ENCODE measurements at places on chromosomes 3 and 15. TPM values are rescaled to one million over a fixed set of nuclear protein-coding genes. Genes with fewer than 3 reads are reported as not detected.

LRRC31 gene
- not detected for total RNA-seq

EXD1 gene
- not detected for total RNA-seq

CIB2 gene
- 1.8 TPM for total RNA-seq

GRCh38 chr15:67776600-67776999 lies 48.7 kb upstream of the SKOR1 start:
- peak; percentile 53 for DNase-seq

DNA sequence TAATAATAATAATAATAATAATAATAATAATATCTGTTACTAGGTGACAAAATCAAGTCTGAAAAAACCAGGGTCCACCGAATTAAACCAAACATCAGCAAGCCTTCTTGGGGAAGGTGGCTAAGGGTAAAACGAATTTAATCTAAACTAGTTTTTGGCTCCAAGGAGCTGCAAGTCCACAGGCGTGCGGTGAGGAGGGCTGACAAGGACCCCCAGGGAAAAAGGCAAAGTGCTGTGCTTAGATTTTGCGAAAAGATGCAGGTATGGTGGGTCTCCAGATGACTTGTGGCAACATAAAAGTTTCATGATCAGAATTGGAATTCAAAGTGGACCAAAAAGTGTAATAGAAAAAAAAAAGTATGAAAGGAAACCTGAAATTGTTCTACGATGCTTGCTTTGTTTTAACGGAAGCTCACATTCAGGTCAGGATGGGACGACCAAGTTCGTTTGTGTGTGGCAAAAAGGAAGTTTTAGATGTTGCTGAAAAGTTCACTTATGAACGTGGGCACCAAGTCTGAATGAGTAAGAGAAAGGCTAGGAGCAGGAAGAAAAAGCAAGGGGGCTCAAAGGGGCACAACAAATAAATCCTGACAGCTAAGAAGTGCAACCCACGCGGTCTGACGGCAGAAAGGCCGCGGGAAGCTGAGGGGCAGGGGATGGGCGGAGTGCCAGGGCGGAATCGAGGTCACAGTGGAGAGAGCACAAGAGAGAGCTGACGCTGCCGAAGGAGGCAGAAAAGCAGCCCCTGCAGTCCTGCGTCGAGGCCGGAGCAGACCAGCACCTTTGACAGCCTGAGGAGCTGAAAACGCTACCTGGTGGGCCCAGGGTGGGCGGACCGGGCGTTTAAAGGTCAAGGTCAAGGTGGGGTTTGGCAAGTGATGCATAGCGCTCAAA lies 1.1 kb downstream of the WDR82 start:
- DNase-seq = peak; percentile 64

DNA sequence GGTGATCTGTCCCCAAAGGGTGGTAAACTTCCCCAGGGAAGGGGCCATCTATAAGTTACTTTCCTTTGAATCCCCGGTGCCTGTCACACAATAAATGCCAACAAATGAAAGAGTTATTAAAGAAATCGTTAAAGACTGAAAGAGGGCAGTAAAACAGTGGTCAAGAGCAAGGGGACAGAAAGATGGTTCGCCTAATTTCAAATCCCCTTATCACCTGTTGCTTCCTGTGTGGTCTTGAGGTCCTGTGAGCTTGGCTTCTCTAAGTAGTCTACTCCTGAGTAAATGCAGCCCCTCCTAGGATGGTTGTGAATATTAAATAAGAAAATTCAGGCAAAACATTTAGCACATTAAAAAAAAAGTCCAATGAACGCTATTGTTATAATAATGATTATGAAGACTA lies 225.7 kb upstream of the ADAMTS9 start:
- DNase-seq = no peak

DNA sequence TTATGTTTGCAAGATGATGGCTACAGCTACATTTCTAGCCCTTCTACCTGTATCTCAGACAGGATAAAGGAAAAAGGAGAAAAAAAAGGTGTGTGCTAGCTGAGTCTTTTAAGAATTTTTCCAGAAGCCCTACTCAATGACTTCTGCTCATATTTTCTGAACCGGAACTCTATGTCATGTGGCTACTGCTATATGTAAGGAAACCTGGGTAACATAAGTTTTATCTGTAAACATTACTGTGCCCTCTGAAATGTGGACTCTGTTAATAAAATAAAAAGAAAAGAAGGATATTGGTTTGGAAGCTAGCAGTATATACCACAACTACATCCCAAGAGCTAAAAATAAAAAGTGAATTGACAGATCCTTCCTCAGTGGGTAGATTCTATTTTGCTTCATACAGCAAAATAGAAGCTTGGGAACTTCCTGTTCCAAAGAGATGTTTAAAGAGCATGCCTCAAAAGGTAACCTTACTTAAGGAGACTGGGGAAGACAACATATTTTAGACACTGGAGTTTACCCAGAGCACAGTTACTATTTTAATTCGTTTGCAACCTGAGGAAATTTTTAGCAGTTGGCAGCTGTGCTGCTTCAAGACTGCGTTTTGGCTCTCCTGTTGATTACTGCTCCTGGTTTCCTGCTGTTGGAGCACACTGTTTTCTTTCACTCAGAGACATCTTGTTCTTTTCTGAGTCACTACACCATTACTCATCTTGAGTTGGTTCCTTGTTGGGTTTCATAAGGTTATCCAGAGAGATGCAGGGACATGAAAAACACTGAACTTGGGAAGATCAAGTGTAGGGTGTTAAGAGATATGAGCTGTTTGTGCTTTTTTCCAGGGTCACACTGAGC lies 280.7 kb downstream of the NFKBIZ start:
- peak; percentile 93 for DNase-seq

DNA sequence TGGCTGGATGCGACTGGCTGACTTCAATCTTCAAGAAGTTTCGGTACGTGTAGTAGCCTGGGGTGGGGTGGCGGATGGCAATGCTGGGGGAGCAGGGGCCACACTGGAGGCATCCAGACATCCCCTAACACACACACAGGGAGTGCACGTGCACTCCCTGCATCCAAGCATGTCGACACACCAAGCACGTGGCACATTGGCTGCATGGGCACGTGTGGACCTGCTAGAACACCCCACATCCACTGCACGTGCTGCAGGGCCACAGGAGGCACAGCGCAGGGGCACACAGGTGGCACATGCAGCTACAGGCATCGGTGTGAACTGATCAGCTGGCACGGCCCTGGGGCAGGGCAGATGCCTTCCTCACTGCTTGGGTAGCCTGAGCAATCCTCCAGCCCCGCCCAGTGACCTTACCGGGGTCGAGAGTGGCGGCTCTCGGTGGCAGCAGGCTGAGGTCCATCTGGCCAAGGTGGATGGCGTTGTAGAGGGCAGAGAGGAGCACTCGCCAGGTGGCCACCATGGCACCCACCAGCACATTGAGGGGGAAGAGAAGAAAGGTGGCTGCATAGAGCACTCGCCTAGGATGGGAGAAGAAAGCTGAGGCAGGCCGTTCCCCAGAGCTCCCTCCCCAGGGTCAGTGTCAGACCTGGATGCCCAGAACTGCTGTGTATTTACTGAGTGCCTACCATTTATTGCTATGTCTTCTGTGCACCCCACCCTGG lies 7.5 kb downstream of the ISLR start:
- DNase-seq = no peak

GRCh38 chr3:111763968-111764367 lies 95.1 kb upstream of the PHLDB2 start:
- DNase-seq = peak; percentile 31

DNA sequence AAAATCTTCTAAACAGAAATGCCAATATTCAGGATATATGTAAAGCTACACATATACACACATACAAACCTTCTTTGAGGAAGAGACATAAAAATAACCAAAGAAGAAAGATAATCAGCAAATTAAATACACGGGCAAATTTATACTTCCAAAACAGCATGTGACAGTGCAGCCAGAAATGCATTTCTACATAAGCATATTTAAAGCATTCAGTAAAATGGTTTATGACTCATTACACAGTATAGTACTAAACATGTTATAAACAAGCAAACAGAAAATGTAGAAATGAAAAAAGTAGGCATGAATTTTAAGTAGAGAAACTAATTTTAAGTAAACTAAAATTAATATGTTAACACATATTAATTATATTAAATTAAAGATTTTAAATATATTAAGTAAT lies 1717.2 kb downstream of the OTOL1 start:
- no peak for DNase-seq

- no peak for DNase-seq
Measured at GRCh38 chr3:99439892-99440291, 198.5 kb upstream of the COL8A1 start.

GRCh38 chr15:65916664-65917406 lies 47.5 kb downstream of the RAB11A start:
- DNase-seq = peak; percentile 34
